ENCODE measurements at places on chromosomes 1 and 21.

GRCh38 chr1:111739925-111740765, 950 bp upstream of the INKA2 start:
- peak; percentile 32 for DNase-seq

- DNase-seq = no peak
Observed at GRCh38 chr1:207811319-207811718, 59.5 kb downstream of the CD46 start.

DNA sequence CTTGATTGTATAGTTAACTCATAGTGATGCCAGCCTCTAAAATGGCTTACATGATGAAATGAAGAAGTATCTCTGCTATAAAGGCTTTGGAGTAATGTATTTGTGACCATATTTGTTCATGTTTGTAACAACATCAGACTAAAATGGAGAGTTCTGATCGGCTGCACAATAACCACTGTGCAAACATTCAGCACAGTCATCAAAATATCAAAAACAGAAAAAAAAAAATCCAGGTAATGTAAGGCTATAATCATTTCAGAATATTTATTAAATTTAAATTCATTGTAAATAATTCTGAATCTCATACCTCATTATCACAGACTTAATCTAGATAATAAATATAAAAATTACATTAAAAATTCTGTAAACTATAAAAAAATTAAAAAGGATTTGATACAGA, 1161.8 kb downstream of the MRPL39 start:
- no peak for DNase-seq

- no peak for DNase-seq
Observed at GRCh38 chr1:1278620-1279019, 1.6 kb upstream of the SCNN1D start.

- DNase-seq = no peak
Observed at GRCh38 chr1:245338485-245338877, 183.7 kb downstream of the KIF26B start.

GRCh38 chr1:115062542-115063004, 26.7 kb downstream of the TSPAN2 start:
- DNase-seq = no peak

GRCh38 chr1:203059485-203059884, 26.3 kb downstream of the MYOG start:
- DNase-seq = no peak

GRCh38 chr1:240092301-240093119, 827 bp downstream of the FMN2 start:
- no peak for DNase-seq

DNA sequence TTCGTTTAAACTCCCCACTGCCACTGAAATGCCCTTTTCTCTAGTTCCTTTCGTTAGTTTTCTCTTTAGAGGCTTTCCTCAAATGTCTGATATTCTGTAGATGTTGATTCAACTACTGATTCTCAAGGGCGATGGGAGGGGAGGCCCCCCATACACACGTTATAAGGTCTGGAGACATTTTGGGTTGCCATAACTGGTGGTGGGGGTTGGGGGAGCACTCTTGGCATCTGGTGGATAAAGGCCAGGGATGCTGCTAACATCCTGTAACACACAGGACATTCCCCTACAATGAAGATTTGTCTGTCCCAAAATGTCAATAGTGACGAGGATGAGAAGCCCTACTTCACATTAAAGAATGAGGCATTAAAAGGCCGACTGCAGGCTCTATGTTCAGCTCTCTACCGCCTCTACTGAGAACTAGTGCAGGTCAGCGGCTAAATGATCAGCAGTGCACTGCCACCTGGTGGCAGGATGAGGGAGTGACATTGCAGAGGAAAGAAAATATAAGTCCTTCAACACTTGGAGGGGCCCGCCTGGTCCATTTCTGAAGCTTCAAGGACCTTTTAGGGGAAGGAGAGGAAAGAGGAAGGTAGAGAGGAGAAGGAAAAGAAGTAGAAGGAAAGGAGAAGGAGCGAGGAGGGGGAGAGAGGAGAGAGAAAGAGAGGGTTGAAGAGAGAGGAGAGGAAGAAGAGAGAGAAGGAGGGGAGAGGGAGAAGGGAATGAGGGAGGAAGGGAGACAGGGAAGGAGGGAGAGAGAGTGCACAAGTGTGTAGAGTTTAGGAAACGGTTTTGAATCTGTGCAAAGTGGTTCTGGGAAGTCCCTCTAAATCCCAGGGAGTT, 29.4 kb downstream of the ALG14 start:
- peak; percentile 23 for DNase-seq

DNA sequence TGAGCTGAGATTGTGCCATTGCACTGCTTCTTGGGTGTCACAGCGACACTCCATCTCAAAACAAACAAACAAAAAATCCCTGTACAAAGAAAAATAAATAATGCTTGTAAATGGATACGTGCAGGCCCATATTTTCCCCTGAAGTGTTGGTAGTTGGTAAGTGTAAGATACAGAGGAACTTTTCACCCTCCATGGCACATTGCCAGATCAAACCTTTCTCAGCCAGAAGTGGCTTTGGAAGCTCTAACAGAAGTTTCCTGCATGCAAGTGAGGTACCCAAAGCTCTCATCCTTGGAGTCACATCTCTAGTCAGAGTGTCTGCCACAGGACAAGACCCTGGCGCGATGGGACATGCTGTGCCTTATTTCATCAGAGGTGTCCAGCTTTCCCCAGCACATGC, 7.3 kb downstream of the NDUFV3 start:
- DNase-seq = no peak

GRCh38 chr1:28902738-28903137, 11.6 kb upstream of the EPB41 start:
- no peak for DNase-seq

DNA sequence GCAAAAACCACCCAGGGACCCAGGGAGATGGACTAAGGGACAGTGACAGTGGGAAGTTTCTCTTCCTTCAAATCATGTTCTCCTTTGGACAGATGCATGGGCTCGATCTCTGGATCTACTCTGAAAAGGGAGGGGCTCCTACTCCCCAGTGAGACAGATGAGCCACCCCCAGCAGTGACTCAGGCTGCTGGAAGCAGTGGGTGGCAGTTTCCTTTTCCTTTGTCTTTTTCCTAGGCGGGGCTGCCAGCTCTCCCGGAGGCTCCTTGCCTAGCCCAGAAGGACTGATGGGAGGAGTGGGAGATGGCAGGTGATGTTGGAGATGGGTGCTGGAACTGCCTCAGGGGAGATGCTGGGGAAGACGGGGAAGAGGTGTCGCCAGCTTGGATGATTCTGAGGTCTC, 41.0 kb upstream of the IGSF21 start:
- no peak for DNase-seq

DNA sequence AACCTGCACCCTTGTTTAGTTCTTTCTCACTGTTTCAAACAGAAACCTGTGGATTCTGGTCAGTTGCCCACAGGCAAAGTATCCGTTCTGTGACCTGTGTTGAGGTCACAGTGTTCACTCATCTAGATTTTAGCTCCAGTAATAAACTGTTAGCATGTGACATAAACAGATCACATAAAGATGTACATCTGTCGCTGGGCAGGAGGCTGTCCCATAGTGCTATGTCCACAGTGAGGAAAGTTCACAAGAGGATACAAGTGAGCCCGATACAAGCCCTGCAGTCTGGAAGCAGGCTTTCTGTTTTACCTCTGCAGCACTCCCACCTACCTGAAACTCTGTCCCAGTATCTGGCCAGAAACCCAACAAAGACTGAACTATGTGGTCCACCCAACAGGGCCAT, 28.4 kb downstream of the LMX1A start:
- DNase-seq = no peak

DNA sequence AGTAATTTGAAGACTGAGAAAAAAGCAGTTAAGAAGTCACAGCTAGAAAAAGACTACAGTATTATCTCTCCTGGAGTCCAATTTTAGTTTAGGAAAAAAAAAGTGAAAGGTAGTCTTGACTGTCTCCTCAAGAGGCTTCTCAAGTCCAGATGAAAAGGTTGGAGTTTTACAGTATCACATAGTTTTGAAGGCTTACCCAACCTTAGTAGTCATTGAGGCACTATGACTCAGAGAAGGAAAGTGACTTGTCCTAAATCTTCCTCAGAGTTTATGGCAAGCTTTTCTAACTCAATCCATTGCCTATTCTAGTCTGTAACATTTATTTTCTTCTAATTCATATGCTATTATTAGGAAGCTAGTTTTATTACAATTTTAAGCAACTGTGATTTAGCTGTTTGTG, 174.9 kb downstream of the DPYD start:
- no peak for DNase-seq

GRCh38 chr1:177334903-177335302, 164.1 kb downstream of the BRINP2 start:
- no peak for DNase-seq

- peak; percentile 13 for DNase-seq
Observed at GRCh38 chr1:6141592-6141991, 38.5 kb downstream of the CHD5 start.

GRCh38 chr1:102595106-102595505, 513.2 kb downstream of the COL11A1 start:
- DNase-seq = no peak

DNA sequence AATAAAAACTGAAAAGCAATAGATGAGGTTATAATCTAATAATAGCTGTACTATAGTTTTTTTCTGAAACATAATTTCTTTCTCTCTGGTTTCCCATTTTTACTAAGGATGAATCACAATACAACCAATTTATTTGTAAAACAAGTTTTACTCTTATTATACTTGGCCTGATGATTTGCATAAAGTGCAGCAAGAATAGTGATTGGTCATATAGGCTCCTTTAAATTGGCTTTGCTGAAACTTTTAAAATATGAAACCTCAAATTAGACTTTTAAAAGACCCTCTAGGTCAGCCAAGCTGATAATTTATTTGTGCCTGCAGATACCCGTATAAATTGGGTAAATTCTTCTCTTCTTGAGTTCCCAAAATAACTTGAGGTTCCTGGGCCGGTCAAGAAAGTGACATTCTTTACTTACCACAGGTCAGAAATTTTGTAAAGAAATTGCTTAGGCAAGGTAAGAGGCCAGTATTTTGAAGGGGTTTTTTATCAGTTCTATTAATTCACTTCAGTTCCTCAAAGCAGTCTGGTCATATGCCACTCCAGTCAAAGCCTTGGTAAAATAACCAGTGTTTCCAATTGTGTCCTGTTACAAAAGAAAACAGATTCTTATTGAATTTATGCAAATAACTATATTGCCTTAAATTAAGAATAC, 76.1 kb downstream of the C21orf91 start:
- DNase-seq = no peak

DNA sequence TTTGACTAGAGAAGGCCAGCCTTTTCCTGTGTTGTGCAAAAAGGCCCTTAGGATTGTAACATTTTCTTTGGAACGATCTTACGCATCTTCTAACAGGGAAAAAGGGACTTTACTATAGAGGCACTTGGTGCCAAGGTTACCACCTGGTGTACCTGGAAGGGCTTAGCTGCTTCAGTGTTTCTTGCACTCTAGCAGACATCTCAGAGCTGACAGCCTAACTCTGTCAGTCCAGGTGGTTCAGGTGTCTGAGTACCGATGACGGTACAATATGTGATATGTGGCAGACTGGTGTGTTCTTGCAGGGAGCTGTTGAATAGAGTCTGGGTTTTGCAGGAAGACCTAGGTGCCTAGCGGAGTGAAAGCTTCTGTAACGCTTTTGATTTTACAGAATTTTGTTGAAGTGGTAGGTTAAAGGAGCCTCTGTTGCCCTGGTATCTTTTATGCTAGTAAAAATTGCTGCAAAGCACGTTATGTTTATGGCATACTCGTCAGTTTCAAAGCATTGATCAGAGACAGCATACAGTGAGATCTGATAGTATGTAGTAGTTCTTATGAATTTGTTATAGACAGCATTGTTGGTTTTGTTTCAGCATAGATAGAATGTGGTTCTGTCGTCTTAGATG, 1.4 kb downstream of the MAGI3 start:
- no peak for DNase-seq

DNA sequence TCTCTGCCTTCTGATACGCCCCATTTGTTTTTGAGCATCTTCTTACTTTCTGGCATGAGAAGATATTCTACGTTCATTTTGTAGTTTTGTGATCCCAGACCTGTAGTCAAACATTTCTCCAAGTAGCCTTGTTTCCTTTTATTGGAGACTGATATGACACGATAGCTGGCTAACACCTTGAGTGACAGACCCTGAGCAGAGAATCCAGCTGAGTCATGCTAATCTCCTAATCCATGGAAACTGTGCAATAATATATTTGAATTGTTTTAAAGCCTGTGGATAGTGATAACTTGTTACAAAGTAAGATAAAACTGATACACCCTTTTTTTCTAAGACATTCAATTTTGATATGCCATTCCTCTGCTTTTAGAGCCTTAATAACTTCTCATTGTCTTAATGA, 1.2 kb upstream of the IFI44L start:
- no peak for DNase-seq

- DNase-seq = no peak
Observed at GRCh38 chr1:211695135-211695816, 19.9 kb upstream of the NEK2 start.
